IPS DF 6.9 (cell line): ENCODE measurements at places on chromosomes 2 and 18.

- DNase-seq: no peak
These were observed 1.0 kb upstream of the ZNF532 start for GRCh38 chr18:58863539-58864145.

GRCh38 chr18:35432565-35433001 is 55.4 kb upstream of the ZNF396 start:
- no peak for DNase-seq

DNA sequence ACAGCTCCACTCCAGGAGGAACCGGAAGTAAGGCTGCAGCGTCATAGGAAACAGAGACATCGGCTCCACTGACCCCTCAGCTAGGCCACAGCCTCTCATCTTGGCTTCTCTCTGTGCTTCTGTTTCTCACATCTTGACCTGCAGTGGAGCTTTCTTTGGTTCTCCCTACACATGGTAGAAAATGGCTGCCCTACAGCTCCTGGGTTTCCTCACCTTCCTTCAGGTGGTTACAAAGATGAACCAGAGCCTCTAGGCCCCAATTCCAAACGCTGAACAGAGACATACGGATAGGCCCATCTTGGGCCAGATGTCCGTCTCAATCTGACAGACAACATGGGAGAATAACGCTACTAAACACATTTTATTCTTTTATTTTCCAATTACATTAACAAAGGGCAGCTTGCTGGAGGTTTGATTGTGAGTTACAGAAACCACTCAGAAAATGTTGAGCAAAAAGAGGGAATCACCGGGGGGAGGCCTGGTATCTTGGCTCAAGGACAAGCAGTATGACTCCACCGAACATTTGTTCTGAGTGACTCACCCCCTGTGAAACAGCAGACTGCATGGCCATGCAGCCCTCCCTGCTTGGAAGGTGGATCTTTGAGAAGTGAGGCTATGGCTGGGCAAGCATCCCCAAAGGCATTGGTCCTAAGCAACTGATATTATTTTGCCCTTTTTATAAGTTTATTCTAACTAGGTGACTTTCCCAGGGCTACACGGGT is 303.5 kb downstream of the CDCA7 start:
- DNase-seq: no peak

DNA sequence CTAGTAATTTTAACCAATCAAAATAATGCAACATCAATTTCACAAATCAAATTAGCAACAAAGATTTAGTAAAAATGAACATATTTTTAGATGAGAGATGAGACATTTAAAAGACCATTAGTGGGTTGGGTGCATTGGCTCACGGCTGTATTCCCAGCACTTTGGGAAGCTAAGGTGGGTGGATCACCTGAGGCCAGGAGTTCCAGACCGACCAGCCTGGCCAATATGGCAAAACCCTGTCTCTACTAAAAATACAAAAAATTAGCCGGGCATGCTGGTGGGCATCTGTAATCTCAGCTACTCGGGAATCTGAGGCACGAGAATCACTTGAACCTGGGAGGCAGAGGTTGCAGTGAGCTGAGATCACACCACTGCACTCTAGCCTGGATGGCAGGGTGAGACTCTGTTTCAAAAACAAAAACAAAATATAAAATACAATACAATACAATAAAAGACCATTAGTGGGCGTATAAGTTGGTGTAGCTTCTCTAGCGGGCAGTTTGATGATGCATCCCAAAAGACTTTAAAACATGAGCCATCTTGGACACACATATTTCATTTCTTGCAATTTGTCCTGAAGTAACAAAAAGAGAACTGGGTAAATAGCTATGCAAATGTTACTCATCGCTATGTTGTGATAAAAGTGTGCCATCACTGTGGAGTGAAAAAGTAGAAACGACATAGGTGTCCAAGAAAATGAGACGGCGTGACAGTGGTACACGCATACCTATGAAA is 101.8 kb downstream of the COL6A3 start:
- DNase-seq: no peak

GRCh38 chr2:25586726-25587144 is 86.6 kb downstream of the DTNB start:
- no peak for DNase-seq

DNA sequence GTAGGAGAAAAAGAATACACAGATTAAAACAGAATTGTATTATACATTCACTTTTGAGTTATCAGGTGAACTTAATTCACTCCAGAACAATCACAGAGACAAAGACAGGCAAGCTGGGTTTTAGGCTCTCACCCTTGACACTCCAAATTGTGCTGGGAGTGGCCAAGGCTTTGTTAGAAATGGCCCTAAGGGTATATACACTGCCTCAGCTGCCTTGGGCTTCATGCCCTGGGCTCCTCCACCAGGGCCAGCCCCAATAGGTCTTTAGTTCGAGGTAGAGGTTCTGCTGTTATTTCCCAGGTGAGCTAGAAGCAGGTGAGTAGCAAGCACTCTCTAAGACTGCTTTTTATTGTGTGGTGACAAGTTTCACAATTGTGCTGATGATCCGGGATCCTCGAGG is 19.9 kb downstream of the GEMIN6 start:
- no peak for DNase-seq

DNA sequence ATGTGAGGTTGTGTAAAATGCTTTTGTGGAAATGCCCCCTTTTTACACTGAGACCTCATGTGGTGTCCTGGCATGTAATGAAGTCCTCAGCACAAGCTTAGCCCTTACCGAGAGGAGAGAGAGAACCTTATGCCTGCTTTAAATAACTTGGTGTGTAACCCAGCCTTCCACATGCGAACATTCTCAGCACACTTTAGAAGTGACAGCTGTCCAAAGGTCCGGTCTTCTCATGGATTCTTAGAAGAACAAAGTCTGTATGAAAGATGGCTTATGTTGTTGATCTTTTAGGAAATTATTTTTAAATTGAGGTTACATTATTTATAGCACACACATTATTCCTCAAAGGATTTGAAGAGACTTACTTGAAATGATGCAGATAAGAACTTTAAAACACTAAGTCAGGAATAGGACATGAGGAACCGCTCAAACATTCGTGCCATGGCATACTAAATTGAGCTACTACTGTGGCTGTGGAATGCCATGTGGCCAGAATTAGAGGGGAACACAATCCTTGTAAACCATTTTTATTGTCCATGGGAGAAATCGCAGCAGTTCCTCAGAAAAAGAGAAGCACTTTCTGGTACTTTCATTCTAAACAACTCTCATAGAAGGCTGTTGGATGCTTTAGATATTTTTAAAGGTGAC is 79.6 kb downstream of the WDSUB1 start:
- DNase-seq: no peak
